Stimulated activated CD4-positive, alpha-beta T cell treated with anti-CD3 and anti-CD28 coated beads, Interleukin-4, amount 100 ng/mL, for 48 hours (primary cell): ENCODE measurements at places on chromosomes 13 and 19.

DNA sequence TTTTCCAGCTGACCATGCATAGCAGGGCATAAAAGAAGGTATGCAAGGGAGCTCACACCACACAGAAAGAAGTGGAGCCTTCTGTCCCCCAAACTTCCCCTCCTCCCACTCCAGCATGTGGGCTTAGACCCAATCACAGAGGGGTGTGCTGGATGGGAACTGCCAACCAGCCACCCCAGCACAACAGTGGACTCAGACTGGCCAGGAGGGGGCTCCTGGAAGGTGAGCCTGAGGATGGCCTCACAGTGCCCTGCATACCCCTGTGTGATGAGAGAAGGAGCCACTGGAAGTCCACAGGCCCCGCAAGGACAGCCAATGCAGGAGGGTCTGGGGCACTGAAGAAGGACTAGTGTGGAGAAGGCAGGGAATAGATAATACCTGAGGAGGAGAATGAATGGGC lies 106.9 kb upstream of the SERP2 start:
- DNase-seq, result no peak

DNA sequence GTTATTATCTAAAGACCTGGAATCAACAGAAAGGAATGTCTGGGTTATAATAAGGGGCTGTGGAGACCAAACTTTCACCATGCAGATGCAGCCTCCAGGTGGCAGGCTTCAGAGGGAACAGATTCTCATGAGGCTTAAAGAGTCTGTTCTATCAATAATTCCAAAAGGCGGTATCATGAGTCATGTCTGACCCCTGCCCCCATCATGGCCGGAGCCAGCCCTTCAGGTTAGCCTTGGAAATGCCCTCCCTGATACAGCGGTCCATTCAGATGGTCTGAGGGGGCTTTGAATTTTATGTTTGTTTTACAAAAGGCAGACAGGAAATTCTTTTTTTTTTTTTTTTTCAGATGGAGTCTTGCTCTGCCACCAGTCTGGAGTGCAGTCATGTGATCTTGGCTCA lies 21.7 kb upstream of the LAMP1 start:
- DNase-seq, result peak; percentile 6

DNA sequence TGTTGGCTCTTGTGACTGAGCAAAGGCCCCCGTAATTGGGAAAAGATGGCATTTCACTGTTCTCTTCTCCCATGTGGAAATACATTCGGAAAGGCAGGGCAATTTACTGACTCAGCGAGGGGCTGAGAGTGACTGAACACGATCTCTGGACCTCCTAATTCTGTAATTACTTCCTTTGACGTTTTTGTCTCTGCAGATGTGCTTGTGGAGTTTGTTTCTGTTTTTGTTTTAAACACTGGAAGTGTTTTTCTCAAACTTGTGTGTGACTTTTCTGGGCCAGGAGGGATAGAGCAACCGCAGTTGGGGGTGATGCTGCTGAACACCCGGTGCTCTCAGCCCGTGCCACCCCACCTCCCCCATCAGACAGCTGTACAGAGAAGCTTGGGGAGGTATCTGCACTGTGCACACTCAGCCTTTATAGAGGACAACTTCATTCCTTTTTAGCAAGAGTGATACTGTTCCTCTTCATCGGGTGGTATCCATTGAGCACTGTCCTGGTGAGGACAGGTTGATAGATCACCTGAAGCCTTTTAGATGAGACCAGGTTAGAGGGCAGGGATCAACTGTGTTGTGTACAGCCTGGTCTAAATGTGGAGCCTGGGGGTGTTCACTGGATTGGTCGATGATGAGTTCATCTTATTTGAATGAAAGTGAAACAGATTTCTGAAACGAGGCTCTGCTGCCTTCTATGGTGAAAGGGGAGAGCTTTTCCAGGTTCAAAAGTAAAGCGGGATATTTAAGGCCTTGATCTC lies 117.4 kb downstream of the ESD start:
- no peak for DNase-seq

- no peak for DNase-seq
Measured at GRCh38 chr19:48502350-48503018, 9.2 kb downstream of the LMTK3 start.

DNA sequence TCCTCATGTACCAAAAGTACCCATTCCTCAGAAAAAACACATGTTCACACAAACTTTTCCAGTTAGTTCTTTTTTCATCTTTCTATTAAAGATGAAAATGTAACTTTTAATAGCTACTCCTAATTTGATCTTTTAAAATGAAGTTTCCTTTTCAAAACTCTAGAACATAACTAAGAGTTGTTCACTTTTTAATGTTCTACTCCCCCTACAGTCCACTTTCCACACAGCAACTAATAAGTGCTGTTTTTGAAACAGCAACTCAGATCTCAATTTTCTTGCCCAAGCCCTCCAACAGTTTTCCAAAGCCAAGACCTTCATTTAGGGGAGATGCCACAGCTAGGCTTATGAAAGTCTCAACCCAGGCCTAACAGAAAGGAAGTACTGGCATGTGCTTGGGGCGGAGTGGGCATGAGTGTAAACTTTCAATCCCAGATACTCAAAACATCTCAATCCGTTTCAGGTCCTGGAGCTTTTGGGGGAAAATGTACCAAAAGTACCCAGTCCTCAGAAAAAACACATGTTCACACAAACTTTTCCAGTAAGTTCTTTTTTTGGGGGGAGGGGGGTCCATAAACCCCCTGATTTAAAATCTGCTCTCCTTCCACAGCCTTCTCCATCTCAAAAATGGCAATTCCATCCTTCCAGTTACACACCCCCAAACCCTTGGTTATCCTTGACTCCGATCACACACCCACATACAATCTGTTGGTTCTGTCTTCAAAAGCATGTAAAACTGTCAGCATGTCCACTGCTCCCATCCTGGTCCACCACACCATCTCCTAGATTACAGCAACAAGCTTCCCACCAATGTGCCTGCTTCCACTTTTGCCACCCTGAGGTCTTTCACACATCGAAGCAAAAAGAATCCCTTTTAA lies 2.0 kb downstream of the FBL start:
- no peak for DNase-seq

GRCh38 chr19:45876161-45876410 lies 9.9 kb downstream of the IRF2BP1 start:
- DNase-seq, result no peak

GRCh38 chr13:21546372-21546771 lies 57.6 kb downstream of the MICU2 start:
- DNase-seq, result no peak

DNA sequence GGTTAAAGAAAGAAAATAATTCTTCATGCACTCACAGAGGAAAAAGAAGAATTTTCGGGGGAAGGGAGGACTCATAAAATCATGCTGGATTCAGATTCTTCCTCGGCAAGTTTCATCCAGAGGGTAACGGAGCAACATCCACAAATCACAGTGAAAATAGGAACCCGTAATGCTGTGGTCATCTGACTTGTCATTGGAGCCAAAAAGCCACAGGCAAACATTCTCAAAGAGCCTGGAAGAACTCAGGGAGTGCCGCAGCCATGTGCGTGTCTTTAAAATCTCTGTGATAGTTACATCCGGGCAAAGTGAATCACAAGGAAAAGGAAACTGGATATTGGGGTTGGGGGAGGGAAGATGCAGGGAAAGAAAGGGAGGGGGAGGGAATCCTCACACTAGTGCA lies 33.0 kb upstream of the VSTM2B start:
- DNase-seq, result no peak

DNA sequence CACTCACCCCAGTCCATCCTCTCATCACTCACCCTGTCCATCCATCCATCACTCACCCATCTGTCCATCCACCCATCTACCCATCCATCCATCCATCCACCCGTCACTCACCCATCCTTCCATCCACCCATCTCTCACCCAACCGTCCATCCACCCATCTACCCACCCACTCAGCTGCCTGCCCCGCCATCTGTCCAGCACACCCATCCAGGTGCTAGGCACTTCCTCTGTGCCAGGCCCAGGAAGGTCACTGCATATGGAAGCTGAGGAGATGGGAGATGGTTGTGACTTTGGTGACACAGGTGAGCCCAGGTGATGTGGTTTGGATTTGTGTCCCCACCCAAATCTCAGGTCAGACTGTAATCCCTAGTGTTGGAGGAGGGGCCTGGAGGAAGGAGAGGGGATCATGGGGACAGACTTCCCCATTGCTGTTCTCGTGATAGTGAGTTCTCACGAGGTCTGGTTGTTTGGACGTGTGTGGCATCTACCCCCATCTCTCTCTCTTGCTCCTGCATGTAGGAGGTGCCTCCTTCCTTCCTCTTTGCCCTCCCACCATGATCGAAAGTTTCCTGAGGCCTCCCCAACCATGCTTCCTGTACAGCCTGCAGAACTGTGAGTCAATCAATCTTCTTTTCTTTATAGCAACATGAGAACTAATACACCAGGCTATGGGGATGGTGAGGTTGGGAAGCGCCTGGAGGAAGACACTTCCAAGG lies 15.9 kb upstream of the C13orf46 start:
- DNase-seq, result no peak

- DNase-seq, result no peak
Measured at GRCh38 chr19:48496959-48497727, 14.5 kb downstream of the LMTK3 start.

DNA sequence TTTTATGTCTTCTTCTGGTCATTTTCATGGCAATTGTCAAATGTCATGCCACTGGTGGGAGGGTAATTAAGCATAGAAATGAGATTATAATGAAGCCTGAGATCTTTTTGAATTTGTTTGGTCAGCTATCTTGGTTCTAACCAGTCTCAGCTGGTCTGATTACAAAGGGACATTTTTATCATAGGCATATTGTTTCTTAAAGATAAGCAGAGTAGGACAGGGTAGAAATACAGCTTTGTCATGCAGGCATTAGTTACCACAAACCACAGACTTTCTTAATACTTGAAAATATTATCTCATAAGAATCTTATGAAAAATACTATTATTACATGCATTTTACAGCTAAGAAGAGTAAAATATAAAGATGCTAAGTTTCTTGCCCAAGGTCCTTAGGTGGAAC lies 1761.5 kb downstream of the PCDH9 start:
- DNase-seq, result no peak

GRCh38 chr13:39399102-39399501 lies 203.9 kb downstream of the LHFPL6 start:
- no peak for DNase-seq

GRCh38 chr13:102721800-102722231 lies 27.0 kb upstream of the METTL21C start:
- no peak for DNase-seq

- no peak for DNase-seq
Measured at GRCh38 chr13:22288496-22288895, 617.6 kb downstream of the FGF9 start.

- no peak for DNase-seq
Measured at GRCh38 chr19:44305457-44305856, 632 bp upstream of the ZNF235 start.

GRCh38 chr13:77386046-77386445 lies 59.2 kb upstream of the MYCBP2 start:
- no peak for DNase-seq

DNA sequence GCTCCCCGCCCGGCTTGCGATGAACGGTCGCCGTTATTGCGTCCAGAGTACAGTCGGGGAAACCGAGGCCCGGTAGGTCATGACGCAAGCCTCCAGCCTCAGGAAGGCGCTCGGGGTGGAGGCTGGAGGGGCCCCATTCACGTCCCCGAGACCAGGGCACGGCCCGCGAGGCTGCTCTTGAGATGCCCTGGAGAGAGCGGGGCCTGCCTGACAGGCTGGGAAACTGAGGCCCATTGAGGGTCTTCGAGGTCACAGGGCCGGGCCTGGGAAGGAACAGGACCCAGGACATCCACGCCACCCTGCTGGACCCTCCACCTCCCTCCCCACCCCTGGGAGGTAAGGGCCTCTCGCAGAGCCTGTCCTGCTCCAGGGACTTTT lies 367 bp downstream of the NDUFS7 start:
- no peak for DNase-seq

GRCh38 chr13:64272681-64273080 lies 2857.0 kb upstream of the PCDH20 start:
- DNase-seq, result no peak

GRCh38 chr13:50720861-50721671 lies 122.4 kb downstream of the DLEU7 start:
- DNase-seq, result no peak

DNA sequence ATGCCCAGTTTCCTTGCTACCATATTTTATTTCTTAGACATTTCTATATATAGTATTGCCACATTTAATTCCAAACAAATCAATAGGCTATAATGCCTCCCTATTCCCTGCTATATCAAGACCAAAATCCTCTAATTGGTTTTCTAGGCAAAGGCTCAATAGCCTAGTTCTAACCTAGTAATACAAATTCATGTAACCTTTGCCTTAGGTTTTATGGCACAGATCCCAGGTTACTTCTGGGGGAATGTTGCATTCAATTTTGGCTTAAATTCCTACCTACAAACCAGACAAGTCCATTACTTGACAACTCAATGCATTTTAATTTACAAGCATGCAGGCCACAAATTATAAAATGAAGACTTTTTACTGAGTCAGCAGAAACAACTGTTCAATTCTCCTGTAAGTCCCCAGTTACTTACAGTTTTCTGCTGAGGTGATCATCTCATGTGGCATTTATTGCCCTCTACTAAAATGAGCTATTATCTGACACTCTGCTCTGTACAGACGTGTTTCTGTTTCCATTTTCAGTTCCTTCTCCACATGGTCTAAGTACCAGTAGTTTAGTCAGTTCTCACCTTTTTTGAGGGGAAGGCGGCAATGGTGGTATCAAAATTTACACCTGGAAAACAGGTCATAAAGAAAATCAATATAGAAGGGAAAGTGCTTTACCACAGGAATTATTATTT lies 11.7 kb downstream of the KCNRG start:
- DNase-seq, result no peak

- no peak for DNase-seq
Measured at GRCh38 chr19:39003188-39003587, 27.6 kb upstream of the FBXO17 start.

GRCh38 chr13:44976949-44977583 lies 12.2 kb downstream of the NUFIP1 start:
- DNase-seq, result no peak

- no peak for DNase-seq
Measured at GRCh38 chr13:40187324-40187795, 479.1 kb downstream of the FOXO1 start.

GRCh38 chr13:44347949-44348348 lies 25.7 kb upstream of the SERP2 start:
- DNase-seq, result no peak

DNA sequence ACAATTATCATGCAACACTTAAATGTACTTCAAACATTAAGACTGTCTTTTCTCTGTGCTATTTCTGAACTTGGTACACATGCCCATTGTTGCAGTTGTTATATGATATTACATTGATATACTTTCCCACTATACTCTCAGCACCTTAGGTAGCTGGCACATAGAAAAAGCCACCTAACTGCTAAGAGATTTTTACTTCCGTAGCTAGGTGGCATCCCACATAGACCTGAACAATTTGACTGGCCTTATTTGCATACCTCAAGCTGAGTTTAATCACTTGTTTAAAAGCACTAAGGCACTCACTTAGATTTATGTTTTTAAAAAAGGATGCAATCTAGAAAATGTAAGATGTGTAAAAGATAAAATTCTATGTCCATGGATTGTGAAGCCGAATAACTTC lies 194.2 kb downstream of the POU4F1 start:
- no peak for DNase-seq
